ENCODE measurements at places on chromosomes 6 and 20.

GRCh38 chr6:131116755-131117360 is 18.4 kb upstream of the AKAP7 start:
- no peak for DNase-seq

GRCh38 chr6:111952821-111953540 is 79.7 kb upstream of the FYN start:
- DNase-seq = no peak

GRCh38 chr6:113630738-113631535 is 226.2 kb upstream of the MARCKS start:
- DNase-seq = no peak

- DNase-seq = no peak
These were observed 13.7 kb upstream of the MLN start for GRCh38 chr6:33817489-33817888.

DNA sequence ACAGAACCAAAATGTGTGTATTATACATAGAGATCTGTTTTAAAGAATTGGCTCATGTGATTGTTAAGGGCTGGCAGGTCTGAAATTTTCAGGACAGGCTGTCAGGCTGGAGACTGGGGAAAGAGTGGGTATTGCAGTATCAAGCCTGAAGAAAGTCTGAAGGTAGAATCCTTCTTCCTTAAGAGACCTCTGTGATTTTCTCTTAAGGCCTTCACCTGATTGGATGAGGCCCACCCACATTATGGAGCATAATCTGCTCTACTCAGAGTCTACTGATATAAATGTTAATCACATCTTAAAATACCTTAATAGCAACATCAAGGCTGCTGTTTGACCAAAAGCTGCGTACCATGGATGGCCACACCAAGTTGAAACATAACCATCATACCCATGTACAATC is 43.4 kb upstream of the HINT3 start:
- no peak for DNase-seq

- DNase-seq = no peak
These were observed 10.3 kb upstream of the RPP40 start for GRCh38 chr6:5014072-5014561.

- DNase-seq = no peak
These were observed 612.3 kb upstream of the BTBD3 start for GRCh38 chr20:11305406-11305805.

DNA sequence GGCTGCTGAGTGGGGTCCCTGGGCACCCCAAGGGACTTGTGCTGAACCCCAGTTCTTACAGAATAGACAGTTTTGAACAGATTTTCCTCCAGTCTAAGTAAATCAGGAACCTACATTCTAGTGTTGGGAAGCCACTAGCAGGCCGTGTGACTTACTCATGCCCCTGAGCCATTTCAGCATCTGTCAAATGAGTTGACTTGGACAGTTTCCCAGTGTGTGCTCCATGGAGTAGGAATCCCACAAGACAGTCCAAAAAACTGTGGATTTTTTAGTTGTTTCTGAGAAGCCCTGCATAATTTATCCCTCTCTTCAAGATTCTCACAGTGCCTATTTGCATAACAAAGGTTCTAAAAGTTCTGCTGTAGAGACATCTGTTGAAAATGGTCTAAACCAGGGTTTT is 2.1 kb downstream of the GABRR2 start:
- DNase-seq = no peak

DNA sequence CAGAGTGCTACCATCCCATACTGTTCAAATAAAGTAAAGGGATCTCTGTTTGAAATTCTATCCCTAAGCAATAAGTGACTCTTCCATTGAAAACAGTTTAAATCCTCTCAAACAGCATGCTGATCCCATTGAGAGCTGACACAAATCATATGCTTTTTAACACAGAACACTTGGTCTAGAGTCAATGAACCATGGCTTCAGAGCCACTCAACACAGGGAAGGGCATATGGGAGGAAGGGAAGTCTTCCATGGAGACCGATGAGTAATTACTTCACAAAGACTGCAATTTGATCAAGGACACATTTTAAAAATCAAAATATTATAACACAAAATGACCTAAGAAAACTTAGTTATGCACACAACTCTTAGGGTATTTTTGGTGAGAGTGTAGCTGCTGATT is 1073.0 kb upstream of the MAP3K7 start:
- no peak for DNase-seq

DNA sequence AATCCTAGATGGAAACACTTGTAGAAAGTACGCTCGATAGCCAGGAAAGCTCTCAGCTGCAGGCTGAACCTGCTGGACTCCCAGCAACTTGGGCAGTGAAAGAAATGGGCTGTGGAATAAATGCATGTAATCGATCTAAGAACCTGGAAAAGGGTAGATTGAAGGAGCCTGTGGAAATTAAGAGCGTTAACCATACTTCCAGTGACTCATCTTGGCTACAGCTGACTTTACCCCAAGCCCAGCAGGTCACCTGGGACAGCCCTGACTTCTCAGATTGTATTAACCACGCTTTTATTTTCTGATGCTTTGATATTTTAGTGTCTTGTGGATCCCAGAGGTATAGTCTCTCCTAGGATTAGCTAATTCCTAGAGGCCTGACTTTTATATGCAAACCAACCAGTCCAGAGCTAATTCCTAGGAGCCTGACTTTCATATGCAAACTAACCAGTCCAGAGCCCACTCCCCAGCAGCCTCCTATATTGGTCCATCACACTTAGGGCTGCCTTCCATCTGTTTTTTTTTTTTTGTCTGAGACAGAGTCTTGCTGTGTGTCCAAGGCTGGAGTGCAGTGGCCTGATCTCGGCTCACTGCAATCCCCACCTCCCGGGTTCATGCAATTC is 86.3 kb downstream of the GMPR start:
- DNase-seq = no peak

DNA sequence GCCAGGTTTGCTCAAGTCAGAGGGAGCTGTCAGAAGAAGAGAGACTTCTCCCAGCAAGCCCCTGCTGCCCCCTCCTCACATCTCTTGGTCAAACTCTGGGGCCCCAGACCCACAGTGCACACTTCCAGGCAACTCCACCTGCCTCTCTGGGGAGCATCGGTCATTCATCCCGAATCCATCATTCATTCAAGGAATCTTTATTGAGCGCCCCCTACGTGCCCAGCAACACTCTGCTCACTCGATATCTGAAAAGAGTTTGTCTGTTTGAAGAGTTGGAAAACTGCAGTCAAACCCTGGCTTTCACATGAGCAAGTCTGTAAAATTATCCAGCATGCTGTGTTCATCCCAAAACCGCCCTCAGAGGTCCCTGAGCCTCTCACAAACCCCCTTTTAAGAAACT is 66.2 kb downstream of the PRR18 start:
- DNase-seq = no peak

DNA sequence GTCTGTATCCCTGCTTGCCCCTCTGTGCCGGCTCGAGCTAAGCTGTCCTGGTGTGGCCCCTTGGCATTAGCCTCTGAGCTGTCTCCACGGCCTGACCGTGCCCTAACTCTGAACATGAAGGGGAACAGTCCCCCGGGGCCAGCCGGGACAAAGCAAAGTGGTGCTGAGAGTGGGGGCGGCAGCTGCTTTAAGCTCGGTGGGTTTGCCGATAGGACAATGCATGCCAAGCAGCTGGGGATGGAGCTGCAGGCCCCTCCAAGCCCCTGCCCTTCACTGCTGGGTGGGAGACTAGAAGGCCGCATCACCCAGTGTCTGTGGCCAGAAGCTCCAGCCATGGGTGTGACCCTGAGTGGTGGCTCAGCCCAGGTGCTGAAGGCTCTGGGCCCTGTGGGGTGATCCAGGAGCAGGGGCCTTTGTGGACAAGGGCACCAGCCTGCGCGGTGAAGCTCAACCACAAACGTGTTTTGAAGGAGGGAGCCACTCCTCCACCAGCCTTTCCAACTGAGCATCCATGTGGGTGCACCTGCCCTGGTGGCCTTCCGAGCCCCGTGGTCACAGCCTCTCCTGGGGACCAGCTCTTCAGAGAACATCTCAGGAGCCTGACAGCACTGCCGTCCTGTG is 242.5 kb downstream of the ERMARD start:
- DNase-seq = no peak

DNA sequence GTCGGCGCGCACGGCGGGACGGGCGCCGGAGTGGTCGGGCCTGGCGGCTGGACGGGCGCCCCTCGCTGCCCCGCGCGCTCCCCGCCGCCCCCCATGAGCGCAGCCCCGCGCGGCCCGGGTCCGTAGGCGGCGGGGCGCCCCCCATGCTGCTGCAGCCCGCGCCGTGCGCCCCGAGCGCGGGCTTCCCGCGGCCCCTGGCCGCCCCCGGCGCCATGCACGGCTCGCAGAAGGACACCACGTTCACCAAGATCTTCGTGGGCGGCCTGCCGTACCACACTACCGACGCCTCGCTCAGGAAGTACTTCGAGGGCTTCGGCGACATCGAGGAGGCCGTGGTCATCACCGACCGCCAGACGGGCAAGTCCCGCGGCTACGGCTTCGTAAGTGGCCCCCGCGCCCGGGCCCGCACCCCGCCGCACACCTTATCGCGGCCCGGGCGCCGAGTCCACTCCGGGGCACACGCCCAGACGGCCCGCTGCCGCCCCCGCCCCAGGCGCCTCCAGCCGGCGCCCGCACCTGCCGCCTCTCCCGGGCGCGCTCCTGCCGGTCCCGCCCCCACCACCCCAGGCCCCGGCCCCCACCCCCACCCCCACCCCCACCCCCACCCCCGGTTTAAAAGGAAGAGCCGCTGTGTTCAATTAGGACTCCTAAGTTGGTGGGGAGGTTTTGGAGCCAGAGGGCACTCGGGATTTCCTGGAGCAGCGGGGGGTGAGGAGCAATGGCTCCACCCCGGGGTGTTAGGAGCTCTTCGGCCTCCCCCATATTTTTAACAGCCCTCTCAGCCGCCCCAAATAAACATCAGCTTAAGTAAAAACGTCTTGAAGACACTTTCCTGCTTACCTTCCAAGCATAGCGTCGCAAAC is 474 bp downstream of the RBM38 start:
- DNase-seq = no peak

DNA sequence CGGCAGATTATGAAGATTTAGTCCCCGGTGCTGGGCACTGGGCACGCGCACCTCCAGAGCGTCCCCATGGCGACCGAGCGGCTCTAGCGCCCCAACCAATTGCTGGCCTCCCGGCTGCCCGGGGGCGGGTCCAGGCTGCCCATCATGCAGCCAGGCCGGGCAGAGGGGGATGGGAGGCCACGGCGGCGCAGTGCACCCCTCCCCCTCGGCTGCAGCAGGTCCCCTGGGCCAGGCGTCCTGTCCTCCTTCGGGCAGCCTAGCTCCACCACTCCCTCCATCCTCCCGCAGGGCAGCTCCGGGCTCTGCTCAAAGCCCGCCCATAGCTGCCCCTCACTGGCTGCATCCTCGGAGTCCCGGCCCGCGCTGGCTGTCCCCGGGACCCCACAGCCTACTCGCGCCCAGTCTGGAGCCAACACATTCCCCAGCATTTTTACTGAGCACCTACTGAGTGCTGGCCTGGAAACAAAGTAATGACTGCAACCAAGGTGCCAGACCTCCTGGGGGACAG is 99.4 kb downstream of the ASXL1 start:
- no peak for DNase-seq

DNA sequence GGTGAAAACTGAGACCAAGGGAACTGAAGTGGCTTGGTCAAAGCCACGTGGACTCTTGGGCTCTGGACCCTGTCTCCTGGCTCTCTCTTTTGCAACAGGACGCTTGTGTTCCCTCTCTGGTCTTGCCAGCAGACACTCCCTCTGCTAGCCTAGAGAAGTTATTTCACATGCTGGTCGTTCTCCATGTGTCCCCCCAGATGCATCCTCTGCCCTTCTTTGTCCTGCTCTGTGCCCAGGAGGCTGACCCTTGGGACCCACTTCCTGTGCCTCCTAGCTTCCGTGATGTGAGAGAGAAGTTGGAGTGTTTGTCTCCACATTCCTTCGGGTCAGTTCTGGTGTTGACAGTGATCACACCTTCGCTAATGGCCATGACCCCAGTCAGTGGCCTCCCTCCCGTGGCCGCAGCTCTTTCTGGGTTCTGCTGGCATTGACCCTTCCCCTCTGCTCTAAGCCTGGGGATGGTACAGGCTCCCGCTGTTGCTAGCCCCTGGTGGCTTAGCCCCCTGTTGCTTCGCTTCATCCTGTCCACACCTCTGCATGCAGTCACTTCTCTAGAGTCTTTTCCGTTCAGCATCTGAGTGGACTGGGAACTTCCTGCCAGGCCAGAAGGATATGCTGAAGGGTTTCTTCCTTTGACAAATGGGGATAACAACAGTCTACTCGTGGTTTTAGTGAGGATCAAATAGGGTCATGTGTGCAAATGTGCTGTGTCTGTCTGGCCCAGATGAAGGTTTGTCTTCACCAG is 70.1 kb upstream of the BMP2 start:
- DNase-seq = no peak

GRCh38 chr20:44212792-44213191 is 2.2 kb upstream of the OSER1 start:
- no peak for DNase-seq

DNA sequence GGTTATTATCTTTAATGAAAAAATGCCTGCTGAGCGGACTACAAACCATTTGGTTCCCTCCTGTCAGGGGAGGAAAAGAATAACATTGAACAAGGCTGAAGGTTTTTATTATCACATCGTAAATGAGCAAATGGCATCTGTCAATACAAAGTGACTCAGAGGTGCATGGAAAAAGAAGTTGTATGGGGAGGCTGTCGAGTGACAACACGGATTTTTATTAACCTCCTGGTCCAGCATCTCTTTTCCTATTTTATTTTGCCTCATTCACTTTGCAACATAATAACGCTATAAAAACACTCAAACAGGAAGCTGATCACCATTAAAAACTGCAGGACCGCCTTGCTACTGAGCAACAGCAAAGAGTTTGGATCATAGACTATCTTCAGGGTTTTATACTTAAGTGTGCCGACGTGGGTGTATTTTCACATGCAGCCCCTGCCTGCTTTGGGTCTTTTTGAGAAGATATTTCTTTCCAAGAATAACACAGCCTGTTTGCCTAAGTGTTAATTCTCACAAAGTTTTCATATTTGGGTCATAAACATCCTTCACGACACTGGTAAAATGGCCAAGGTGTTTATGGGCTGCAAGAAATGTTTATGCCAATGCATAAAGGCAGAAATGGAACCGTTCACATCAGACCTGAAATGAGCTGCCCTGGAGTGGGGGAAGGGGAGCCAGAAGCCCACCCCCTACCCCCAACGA is 132.1 kb upstream of the SALL4 start:
- DNase-seq = no peak

DNA sequence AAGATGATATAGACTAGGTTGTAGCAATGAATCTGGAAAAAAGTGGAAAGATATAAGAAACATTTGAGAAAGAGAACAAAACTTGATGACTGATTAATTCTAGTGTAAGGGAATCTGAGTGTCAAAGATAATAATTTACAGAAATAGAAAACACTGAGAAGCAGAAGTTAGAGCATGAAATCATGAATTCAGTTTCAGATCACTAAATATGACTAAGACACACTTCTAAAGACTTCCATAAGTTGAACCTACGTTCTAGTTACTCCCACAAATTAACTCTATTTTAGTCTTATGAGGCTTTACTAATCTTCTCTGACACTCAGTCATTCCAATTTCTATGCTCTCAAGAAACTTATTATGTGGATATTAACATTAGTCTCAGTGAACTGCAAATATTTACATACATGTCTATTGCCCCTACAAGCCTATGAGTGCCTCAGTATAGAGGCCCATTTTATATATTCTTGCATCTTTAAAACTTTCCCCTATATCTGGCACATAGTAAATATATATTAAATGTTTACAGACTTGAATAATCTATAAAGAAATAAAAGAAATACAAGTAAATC is 30.4 kb downstream of the IBTK start:
- DNase-seq = no peak
